Activated CD4-positive, CD25-positive, alpha-beta regulatory T cell (primary cell): ENCODE measurements at places on chromosomes 6 and 20.
A peak's percentile ranks its signal among the peaks of the same experiment; 100 is the strongest.

GRCh38 chr20:11918981-11919380 lies 1.3 kb downstream of the BTBD3 start:
- DNase-seq = no peak

- no peak for DNase-seq
These were observed 122.6 kb downstream of the GPX5 start for GRCh38 chr6:28648035-28648877.

DNA sequence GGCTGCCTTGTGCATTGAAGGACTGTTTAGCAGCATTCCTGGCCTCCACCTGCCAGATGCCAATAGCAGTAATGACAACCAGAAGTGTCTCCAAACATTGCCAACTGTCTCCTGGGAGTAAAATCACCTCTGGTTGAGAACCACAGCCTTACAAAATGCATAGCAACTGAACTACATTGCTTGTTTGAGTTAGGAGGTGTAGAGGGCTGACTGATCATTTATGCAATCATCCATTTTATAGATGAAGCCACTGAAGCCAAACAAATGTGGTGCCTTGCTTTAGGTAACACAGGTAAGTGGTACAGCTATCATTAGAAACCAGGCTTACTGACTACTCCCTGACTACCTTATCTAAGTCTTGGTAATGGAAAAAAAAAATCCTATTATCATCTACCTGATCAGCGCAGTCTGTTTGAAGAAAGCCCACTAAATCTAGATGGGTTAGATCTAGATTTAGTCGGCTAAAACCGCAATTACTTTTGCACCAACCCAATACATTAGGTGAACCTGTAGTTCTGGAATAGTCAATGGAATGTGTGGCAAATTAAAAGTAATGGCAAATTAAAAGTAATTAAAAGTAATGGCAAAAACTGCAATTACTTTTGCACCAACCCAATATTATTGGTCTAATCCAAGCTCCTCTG lies 47.7 kb upstream of the F13A1 start:
- DNase-seq = no peak

- DNase-seq = no peak
These were observed 2.0 kb downstream of the MAN1A1 start for GRCh38 chr6:119347466-119348095.

- DNase-seq = no peak
These were observed 40.1 kb upstream of the TMEM181 start for GRCh38 chr6:158519761-158520160.

DNA sequence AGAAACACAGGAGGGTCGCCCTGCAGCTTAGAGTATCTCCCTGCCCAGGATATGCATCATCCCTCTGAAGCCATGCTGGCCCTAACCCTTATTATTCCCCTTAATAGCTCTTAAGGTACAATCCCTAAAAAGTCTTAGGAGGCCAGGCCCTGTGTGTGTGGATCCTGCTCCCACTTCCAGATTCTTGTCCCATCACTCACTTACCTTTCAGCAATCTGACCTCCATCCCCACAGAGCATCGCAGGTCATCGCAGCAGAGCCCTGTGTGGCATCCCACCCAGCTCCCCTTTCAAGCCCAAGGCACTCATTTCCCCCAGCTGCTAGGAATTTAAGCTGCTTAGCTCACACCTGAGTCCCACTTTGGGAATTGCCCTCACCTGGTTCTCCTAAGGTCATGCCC lies 223.8 kb upstream of the SMLR1 start:
- no peak for DNase-seq

DNA sequence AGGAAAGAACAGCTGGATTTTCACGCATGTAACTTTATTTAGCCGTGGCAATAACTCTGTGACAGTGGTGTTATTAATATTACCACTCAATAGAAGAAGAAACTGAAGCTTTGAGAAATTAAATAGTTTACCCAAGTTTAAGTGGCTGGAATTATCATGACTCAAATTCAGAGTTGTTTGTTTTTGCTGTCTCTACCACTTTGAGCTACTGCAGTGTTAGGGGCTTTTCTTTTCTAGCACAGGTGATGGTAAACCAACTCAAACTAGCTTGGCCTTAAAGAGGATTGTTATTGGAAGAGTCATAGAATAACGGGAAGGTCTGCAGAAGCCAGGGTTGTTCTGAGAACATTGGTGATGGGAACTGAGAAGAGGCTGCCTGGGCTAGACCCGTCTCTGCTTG lies 66.0 kb upstream of the PREP start:
- no peak for DNase-seq

GRCh38 chr6:53746442-53747103 lies 48.2 kb upstream of the LRRC1 start:
- no peak for DNase-seq

- no peak for DNase-seq
These were observed 2.8 kb downstream of the CITED2 start for GRCh38 chr6:139371421-139372203.

GRCh38 chr6:31794294-31794865 lies 1.2 kb downstream of the VARS1 start:
- no peak for DNase-seq

- DNase-seq = no peak
These were observed 38.4 kb downstream of the HS3ST5 start for GRCh38 chr6:114304304-114304887.

DNA sequence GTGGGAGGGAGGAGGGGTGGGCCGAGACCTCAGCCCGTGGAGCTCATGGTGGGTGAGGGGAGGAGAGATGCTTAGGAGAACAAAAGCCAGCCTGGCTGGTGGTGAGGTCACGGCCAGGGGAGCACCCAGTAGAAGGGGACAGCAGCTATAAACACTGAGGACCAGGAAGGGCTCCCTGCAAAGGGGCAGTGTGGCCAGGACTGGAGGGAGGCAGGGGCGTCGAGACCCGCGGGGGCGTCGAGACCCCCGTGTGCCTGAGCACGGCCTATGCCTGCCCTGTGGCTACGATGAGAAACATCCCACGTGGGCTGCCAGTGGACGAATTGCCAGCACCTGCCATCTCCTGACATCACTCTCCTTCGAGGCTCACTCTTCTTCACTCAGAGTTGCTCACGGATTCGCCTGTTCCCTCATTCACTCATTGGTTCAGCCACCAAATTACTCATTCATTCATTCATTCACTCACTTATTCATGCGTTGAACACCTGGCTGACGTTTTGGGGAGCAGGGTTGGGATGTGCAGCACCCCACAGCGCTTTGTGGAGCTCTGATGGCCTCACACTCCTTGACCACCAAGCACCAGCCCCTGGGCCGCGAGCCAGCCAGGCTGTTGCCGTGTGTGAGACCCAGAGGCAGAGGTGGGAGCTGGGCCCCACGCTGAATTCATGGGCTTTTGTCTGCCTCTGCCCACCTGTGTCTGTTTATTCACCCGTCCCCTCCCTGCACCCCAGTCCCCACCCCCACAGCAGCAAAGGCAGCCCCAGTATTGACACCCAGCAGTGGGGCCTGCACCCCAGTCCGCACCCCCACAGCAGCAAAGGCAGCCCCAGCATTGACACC lies 61.2 kb upstream of the BHLHE23 start:
- DNase-seq = no peak

GRCh38 chr6:35495258-35496035 lies 1.4 kb downstream of the TEAD3 start:
- no peak for DNase-seq

GRCh38 chr6:73666393-73666792 lies 12.6 kb upstream of the SLC17A5 start:
- no peak for DNase-seq

- no peak for DNase-seq
These were observed 14.5 kb downstream of the CSNK2A1 start for GRCh38 chr20:528923-529604.

DNA sequence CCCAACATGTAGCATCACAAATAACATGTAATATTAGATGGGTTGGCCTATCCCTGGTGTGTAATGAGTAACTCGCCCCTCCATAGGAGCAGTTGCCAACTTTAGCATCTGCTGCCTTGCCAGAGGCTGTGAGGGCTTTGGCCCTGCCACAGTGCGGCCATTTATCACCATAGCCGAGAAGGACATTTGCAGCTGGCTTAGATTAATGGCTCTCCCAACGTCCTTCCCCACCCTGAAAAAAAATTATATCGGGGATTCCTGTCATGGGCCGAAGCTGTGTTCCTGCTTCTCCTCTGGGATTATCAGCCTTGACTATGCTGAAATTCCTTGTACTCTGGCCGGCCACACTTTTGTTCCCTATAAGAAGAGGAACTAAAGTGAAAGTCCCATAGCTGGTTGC lies 7.6 kb upstream of the ADIG start:
- no peak for DNase-seq

DNA sequence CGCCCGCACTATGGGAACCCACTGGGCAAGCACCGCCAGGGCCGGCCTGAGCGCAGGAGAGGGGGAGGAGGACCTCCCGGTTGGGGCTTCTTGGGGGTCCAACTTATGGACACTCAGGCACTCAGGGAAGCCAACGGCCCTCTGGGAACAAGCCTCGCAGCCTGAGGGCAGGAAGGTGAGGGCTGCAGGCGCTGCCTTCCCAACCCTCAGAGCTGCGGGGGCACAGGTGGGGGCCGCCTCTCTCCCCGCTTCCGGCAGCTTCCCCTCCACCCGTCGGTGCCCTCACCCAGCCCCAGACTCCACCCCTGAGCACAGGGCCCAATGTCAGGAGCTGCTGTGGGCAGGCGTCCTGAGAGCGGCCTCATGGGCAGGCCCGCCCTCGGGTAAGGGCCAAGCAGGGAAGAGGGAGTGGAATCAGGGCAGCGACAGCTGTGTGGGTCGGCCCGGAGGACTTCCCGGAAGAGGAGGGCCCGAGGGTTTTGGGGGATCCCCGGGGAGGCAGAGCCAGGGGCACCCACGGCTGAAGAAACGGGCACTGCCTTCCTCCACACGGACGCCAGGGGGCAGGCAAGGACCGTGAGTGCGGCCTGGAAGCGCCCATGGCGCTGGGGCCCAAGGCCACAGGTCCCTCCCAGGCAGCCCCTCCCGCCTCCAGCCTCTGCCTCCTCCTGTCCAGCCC lies 488 bp upstream of the PTK6 start:
- DNase-seq = peak; percentile 90

DNA sequence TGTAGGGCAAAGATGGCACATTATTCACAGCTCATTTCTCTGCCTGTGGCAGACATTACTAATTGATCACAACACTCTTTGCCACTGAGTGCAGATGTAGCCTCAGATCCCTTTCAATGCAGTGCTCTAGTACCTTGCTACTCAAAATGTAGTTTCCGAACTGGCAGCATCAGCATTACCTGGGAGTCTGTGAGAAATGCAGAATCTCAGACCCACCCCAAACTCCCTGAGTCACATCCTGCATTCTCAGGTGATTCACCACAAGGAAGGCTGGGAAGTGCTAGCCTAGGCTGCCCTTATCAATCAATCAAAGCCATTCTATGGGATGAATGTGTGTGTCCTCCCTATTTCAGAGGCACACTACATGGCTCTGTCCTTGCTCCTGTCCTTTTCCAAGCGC lies 58.5 kb downstream of the PCNA start:
- no peak for DNase-seq

GRCh38 chr6:109946979-109947378 lies 31.1 kb upstream of the GPR6 start:
- no peak for DNase-seq

DNA sequence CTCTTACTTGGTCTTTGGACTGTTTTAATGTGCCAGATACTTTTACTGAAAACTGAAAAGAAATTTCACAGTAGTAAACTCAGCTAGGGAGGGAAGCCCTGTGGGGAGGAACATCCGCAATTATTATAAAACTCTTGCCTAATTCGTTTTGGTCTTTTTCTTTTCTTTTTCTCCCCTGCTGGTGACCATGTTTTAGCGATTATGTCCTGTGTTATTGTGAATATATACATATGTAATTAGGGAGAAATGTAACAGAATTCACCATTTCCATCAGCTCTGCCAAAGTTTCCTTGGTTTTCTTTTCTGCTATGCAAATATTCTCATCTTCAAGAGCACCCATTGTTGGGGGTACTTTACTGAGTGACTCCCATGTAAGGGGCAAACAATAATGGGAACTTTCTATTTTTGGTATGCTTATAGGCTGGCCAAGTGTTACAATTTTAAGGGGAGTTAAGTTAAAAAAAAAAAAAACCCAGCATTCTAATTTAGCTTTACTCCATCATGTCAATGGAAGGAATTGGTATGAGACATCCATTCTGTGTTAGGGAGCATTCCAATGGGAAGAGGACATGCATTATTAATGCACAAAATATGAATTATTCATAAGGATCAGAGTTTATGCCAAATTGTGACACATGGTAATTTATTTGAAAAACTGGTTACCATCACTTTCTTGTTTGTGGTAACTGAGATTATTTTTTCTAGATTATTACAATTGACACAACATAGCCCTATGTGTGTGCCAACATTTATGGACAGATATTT lies 2.0 kb downstream of the DOK5 start:
- DNase-seq = no peak

- DNase-seq = no peak
These were observed 330.6 kb upstream of the MARCKS start for GRCh38 chr6:113526553-113526952.

GRCh38 chr6:140071601-140072062 lies 697.2 kb upstream of the CITED2 start:
- no peak for DNase-seq
